ENCODE measurements at places on chromosomes 2 and 18.
A peak's percentile ranks its signal among the peaks of the same experiment; 100 is the strongest.

GRCh38 chr2:74232426-74232825 lies 34.0 kb downstream of the MTHFD2 start:
- no peak for DNase-seq

GRCh38 chr2:38156436-38156835 lies 80.5 kb upstream of the CYP1B1 start:
- no peak for DNase-seq

- no peak for DNase-seq
These were observed 310.4 kb upstream of the CCDC68 start for GRCh38 chr18:55269622-55270021.

- peak; percentile 10 for DNase-seq
These were observed 20.4 kb downstream of the CMPK2 start for GRCh38 chr2:6845312-6845711.

- DNase-seq = peak; percentile 88
These were observed 189.0 kb downstream of the RPIA start for GRCh38 chr2:88880441-88880953.

DNA sequence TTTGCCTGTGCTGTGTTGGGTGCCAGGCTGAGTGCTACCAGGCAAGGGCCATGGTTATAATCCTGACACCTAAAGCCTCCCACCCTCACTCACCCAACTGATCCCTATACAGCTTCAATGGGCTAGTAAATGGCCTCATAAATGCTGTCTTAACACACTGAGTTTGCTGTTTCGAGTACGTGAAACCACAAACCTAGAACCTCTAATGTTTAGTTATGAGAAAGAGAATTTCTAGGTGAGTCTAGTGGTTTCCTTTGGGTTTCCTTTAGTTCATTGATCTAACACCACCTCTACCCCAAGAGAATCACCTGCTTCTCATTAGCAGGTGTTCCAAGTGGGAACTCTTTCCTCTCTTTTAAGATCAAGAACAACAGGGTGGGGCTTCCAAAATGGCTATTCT lies 172.0 kb downstream of the MC4R start:
- no peak for DNase-seq

GRCh38 chr2:121142452-121142851 lies 142.6 kb downstream of the TFCP2L1 start:
- no peak for DNase-seq

DNA sequence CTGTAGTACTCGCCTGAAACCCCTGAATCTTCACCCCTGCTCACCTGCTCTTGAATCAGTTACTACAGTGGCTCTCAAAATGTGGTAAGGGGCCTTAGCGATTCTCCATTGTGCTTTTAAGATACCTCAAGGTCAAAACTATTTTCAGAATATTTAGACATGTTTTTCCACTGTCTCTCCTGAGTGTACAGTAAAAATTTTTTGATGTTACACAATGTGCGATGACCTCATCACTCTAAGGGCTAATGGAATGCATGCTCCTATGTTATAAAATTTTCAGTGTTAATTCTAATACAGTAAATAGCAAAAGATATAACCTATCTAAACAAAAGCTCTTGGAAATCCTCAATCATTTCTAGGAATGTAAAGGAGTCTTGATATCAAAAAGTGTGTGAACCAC lies 336.9 kb upstream of the PKDCC start:
- DNase-seq = peak; percentile 67

DNA sequence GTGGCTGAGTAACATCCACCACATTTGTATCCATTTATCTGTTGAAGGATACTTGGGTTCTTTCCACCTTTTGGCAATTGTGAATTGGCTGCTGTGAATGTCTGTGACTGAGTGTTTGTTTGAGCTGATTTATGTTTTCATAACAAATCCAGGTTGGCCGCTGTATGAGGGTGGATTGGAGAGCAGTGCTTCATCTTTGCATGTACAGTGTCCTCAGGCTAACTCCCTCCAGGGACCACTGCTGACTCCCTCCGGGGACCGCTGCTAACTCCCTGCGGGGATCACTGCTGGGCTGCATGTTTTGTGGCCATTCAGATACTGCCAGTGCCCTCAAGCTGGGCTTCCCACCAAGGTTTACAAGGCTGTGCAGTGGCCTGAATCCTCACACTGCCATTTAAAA lies 10.2 kb downstream of the BOK start:
- DNase-seq = no peak

GRCh38 chr2:18545384-18545783 lies 15.1 kb downstream of the RDH14 start:
- no peak for DNase-seq

- no peak for DNase-seq
These were observed 250.9 kb downstream of the ASXL3 start for GRCh38 chr18:33828949-33829348.

- DNase-seq = no peak
These were observed 71.3 kb downstream of the CCDC93 start for GRCh38 chr2:117942551-117942950.

DNA sequence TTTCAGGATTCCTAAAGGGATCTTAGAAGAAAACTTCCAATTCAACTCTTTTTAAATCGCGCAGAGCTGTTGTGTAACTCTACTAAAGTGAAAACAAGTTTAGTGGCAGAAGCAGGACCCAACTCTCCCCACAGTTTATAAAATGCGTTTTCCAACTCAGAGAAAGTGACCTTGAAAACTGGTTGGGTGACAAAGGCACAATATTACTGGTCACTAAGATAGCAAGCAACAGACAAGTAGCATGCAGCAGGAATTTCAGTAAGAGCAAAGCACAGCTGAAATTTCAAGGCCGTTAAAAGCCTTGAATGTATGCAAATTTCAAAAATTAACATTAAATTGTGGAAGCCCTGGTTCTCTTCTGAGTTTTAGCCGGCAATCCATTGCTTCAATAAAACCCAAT lies 66.9 kb downstream of the STK39 start:
- no peak for DNase-seq

- no peak for DNase-seq
These were observed 86.7 kb downstream of the EPAS1 start for GRCh38 chr2:46383784-46384456.

DNA sequence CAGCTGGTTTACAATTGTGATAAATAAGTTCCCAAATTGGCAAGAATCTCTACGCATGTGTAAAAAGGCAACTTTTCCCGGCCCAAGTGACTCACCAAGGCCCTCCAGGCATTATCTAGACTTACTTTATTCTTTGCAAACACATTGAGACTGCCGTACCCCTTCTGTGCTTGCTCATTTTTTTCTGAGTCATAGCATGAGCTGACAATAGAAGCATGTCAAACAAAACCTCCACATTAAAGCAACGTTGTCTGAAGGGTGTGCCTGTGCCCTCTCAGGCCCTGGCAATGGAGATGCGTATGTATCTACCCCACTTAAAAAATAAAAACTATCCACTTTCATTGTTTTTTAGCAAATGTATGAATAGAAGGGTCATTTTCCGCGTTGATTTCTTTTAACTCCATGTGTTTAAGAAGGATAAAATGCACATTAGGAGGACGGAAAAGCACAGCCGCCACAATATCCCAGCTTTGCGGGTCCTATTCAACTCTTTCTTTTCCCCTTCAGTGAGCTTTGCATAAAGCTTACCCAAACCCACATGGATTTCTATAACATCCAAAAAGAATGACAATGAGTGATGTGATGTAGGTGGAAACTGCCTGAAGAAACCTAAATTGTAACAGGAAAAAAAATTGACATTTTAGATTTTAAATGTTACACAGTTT lies 298.2 kb downstream of the CDCA7 start:
- no peak for DNase-seq

DNA sequence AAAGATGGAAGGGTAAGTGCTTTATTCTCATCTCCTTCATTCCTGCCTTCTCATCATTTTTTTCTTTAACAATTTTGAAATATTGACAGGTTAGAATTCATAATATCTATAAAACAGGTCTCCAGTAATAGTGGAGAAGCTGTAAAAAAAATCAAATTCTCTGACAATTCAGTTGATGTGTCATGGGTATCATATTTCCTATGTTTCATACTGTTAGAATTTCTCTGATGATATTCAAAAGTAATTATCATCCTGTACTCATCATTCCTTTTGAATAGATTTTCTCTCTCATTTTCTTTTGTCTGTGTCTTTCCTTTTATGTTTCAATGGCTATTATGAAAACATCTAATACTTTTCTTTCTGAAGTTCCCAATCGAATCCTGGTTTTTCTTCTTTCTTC lies 97.7 kb downstream of the CPS1 start:
- no peak for DNase-seq

DNA sequence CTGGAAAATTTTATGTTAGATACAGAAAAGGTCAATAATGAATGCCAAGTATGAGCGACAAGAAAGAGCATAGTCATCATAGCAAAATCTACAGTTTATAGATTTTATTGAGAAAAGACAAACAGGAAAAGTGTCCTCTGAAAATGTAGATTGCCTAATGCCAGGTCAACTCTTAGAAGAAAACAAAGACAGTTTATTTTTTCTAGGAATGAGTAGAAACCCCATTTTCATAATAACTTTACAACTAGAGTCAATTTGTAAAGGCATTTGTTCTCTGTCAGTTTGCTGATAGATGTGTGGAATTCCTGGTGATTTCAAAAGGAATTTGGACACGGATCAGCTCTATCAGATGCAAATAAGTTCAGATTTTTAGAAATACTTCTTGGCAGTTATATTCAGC lies 16.6 kb downstream of the CDH7 start:
- DNase-seq = no peak

GRCh38 chr18:39223283-39223682 lies 1657.7 kb upstream of the CELF4 start:
- no peak for DNase-seq

- peak; percentile 67 for DNase-seq
These were observed 131.2 kb upstream of the TTC39C start for GRCh38 chr18:23883277-23883790.

DNA sequence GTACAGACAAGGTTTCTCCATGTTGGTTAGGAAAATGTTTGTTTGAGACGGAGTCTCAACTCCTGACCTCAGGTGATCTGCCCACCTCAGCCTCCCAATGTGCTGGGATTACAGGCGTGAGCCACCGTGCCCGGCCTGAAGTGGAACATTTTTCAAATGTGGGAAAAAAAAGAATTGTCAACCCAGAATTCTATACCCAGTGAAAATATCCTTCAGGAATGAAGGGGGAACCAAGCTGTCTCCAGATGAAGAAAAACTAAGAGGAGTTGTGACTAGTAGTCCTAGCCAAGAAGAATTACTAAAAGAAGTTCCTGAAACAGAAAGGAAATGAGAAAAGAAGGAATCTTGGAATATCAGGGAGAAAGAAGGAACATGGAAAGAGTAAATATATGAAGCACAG lies 25.7 kb downstream of the RAPGEF4 start:
- no peak for DNase-seq
